Astrocyte (in vitro differentiated cells and primary cell): ENCODE measurements at places on chromosomes 12 and 14. TPM values are rescaled to one million over a fixed set of nuclear protein-coding genes. Genes with fewer than 3 reads are reported as not detected.

The CFAP251 gene
- 4.6 and 4.7 TPM in 2 replicates for total RNA-seq

The PTPRB gene
- total RNA-seq: 2.2 and 2.5 TPM in 2 replicates

The PIP4P1 gene
- 19.5 and 19.8 TPM in 2 replicates for total RNA-seq

The FGD6 gene
- 25.3 and 26.5 TPM in 2 replicates for total RNA-seq

The AKAP3 gene
- 0.94 and 1.4 TPM in 2 replicates for total RNA-seq

The RFLNA gene
- total RNA-seq: 1.8 and 2.8 TPM in 2 replicates

The TAS2R7 gene
- total RNA-seq: not detected in 2 replicates

The ST8SIA1 gene
- total RNA-seq: 7.7 and 14.4 TPM in 2 replicates

The MARCHF9 gene
- 11.3 and 13.0 TPM in 2 replicates for total RNA-seq

The SLC5A8 gene
- total RNA-seq: not detected in 2 replicates

The ABHD12B gene
- total RNA-seq: not detected in 2 replicates

GRCh38 chr12:107492393-107493134 lies 193.0 kb upstream of the PWP1 start:
- H3K27me3 ChIP-seq: no peaks in the 10 kb centered on the region
- DNase-seq: no peak
- H3K4me3 ChIP-seq: no peak overlapping the region
- no peaks in the 10 kb centered on the region for H3K4me1 ChIP-seq
- no peak overlapping the region for H3K27ac ChIP-seq
- no peaks in the 10 kb centered on the region for H3K36me3 ChIP-seq

- H3K4me3 ChIP-seq: no peak overlapping the region
- DNase-seq: no peak
- H3K27ac ChIP-seq: no peak overlapping the region
Observed at GRCh38 chr12:5268424-5269210, 163.3 kb upstream of the NTF3 start.

DNA sequence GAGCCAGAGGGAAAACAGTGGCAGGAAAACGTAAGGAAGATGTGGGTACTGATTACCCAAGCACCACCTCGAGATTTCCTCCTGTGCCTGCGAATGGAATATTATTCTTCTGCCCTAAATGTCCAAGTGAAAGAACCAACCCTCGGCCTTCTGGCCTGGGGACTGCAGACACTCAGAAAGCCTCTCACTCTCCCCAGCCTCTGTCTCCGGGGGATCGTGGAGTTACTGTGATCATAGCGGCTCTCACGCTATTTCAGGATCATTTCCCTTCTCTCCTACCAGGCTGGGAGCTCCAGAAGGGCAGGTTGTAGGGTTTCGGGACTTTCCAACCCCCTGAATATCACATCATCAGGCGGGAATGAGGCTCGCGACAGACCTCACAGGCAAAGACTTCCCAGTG lies 68.9 kb downstream of the KDM2B start:
- H3K4me3 ChIP-seq: no peak overlapping the region
- H3K27me3 ChIP-seq: no peaks in the 10 kb centered on the region
- no peak for DNase-seq
- H3K36me3 ChIP-seq: no peaks in the 10 kb centered on the region
- H3K27ac ChIP-seq: no peak overlapping the region

- H3K27me3 ChIP-seq: no peaks in the 10 kb centered on the region
- no peak for DNase-seq
- H3K4me1 ChIP-seq: no peaks in the 10 kb centered on the region
- no peak overlapping the region for H3K4me3 ChIP-seq
- H3K36me3 ChIP-seq: no peaks in the 10 kb centered on the region
- no peak overlapping the region for H3K27ac ChIP-seq
Observed at GRCh38 chr12:46509135-46509534, 136.6 kb upstream of the SLC38A2 start.

DNA sequence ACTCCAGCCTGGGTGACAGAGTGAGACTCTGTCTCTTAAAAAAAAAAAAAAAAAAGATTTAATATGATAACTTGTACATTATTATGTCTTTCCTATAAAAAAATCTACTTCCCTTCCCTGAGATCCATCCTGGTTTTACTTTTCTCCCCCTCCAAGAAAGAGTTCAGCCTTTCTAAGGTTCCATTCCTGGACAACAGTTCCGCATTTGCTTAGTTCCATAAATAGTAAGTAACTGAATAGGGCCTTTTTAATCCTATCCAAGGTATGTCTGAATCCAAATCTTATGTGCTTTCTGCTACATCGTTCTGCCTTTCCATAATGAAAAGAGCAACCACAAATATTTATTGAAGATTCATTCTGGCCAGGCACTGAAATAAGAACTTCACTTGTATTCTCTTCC lies 187.8 kb downstream of the DACT1 start:
- peaks cover 7% of the 10 kb centered on the region for H3K4me1 ChIP-seq
- H3K4me3 ChIP-seq: no peak overlapping the region
- peak; percentile 45 for DNase-seq
- no peaks in the 10 kb centered on the region for H3K36me3 ChIP-seq
- H3K27ac ChIP-seq: no peak overlapping the region
- H3K27me3 ChIP-seq: no peaks in the 10 kb centered on the region

GRCh38 chr12:9587987-9588600 lies 19.6 kb downstream of the KLRB1 start:
- no peaks in the 10 kb centered on the region for H3K27me3 ChIP-seq
- H3K4me3 ChIP-seq: no peak overlapping the region
- H3K36me3 ChIP-seq: no peaks in the 10 kb centered on the region
- no peak for DNase-seq

- DNase-seq: no peak
- H3K4me3 ChIP-seq: peak overlapping the region; percentile 70
- no peaks in the 10 kb centered on the region for H3K36me3 ChIP-seq
- H3K4me1 ChIP-seq: peaks cover 15% of the 10 kb centered on the region
- peak overlapping the region; percentile 72 for H3K27ac ChIP-seq
- no peaks in the 10 kb centered on the region for H3K27me3 ChIP-seq
Observed at GRCh38 chr14:23301969-23302289, 730 bp downstream of the PPP1R3E start.

GRCh38 chr14:69924201-69924600 lies 45.0 kb downstream of the SMOC1 start:
- H3K27me3 ChIP-seq: peaks cover 4% of the 10 kb centered on the region
- no peaks in the 10 kb centered on the region for H3K36me3 ChIP-seq
- H3K4me3 ChIP-seq: no peak overlapping the region
- no peak overlapping the region for H3K27ac ChIP-seq

GRCh38 chr14:83255015-83255726 lies 1721.5 kb upstream of the SEL1L start:
- no peak for DNase-seq
- H3K27me3 ChIP-seq: no peaks in the 10 kb centered on the region
- H3K4me1 ChIP-seq: no peaks in the 10 kb centered on the region
- no peaks in the 10 kb centered on the region for H3K36me3 ChIP-seq

DNA sequence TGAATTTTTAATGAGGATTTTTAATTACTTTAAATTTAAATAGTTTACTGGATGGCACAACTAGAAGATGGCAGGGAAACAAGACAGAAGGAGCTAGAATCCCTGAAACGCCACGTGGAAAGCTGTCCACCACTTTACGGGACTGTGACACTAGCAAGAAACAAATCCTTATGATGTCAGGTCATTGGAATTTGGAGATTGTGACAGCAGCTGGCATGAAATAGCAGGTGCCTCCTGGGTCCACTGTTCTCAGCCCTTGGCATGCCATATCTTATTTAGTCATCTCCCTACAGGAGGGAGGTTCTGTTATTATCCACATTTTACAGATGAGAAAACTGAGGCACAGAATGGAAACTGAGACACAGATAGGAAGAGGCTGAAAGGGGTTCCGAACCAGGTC lies 113.8 kb downstream of the BCL11B start:
- no peak overlapping the region for H3K27ac ChIP-seq
- H3K4me3 ChIP-seq: no peak overlapping the region
- H3K4me1 ChIP-seq: no peaks in the 10 kb centered on the region
- H3K27me3 ChIP-seq: peaks cover 3% of the 10 kb centered on the region
- DNase-seq: no peak

DNA sequence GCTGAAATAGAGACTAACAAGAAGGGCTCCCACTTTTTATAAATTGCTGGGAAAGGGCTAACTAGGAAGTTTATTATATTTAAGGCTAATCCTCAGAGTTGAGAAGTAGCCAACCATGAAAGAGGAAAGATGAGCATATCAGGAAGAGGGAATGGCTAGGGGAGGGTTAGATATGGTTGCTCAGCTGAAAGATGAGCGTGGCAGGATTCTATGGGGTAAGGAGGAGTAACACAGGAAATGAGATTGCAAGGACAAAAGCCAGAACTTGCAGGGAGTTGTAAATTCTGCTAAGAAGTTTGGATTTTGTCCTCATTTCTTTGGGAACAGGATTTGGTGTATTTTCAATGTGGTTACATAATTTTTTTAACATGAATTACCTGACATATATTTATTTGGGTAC lies 127.4 kb upstream of the ATP2B1 start:
- H3K4me1 ChIP-seq: no peaks in the 10 kb centered on the region
- no peaks in the 10 kb centered on the region for H3K36me3 ChIP-seq
- no peak overlapping the region for H3K27ac ChIP-seq
- H3K27me3 ChIP-seq: no peaks in the 10 kb centered on the region

DNA sequence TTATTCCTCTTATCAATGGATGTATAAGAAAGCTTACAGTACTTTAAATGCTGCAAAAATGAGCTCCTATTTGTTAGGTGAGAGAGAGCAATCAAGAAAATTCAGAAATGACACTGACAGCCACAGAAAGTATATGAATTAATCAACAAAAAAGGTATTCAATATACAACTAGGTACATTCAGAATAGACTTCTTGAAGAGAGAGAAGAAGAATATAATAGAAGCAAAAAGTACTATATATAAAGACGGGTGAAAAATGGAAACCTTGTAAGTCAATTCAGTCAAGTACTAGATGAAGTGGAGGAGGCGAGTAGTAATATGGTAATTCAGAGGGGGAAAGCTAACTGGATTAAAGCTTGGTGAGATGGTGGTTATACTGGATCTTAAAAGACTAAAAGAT lies 74.3 kb downstream of the HEATR5A start:
- DNase-seq: no peak
- H3K4me1 ChIP-seq: no peaks in the 10 kb centered on the region
- H3K27me3 ChIP-seq: no peaks in the 10 kb centered on the region
- peaks cover 4% of the 10 kb centered on the region for H3K36me3 ChIP-seq
- no peak overlapping the region for H3K27ac ChIP-seq

- no peak for DNase-seq
- no peak overlapping the region for H3K27ac ChIP-seq
- no peaks in the 10 kb centered on the region for H3K27me3 ChIP-seq
Observed at GRCh38 chr12:1102115-1102514, 111.1 kb downstream of the ERC1 start.

DNA sequence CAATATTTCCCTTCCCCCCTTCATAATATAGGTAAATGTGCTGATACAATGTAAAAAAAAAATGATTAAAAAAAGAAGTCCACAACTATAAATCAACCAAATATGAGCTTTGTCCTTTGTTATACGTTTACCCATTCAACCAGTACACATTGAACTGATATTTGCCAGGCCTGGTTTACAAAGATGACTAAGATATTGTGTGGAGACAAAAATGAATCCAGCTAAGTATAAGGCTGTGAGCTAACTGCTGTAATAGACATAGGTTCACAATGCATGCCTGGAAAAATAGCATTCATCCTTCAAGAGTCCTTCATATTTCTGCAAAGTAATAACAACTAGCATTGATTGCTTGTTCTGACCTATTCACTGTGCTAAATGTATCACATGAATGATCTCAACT lies 6.9 kb downstream of the C12orf56 start:
- H3K27me3 ChIP-seq: no peaks in the 10 kb centered on the region
- H3K27ac ChIP-seq: no peak overlapping the region
- no peaks in the 10 kb centered on the region for H3K36me3 ChIP-seq

- no peaks in the 10 kb centered on the region for H3K27me3 ChIP-seq
- no peak overlapping the region for H3K4me3 ChIP-seq
- peaks cover 6% of the 10 kb centered on the region for H3K36me3 ChIP-seq
- peak overlapping the region; percentile 6 for H3K27ac ChIP-seq
- peaks cover 35% of the 10 kb centered on the region for H3K4me1 ChIP-seq
Observed at GRCh38 chr12:53505086-53505485, 2.2 kb downstream of the NPFF start.

DNA sequence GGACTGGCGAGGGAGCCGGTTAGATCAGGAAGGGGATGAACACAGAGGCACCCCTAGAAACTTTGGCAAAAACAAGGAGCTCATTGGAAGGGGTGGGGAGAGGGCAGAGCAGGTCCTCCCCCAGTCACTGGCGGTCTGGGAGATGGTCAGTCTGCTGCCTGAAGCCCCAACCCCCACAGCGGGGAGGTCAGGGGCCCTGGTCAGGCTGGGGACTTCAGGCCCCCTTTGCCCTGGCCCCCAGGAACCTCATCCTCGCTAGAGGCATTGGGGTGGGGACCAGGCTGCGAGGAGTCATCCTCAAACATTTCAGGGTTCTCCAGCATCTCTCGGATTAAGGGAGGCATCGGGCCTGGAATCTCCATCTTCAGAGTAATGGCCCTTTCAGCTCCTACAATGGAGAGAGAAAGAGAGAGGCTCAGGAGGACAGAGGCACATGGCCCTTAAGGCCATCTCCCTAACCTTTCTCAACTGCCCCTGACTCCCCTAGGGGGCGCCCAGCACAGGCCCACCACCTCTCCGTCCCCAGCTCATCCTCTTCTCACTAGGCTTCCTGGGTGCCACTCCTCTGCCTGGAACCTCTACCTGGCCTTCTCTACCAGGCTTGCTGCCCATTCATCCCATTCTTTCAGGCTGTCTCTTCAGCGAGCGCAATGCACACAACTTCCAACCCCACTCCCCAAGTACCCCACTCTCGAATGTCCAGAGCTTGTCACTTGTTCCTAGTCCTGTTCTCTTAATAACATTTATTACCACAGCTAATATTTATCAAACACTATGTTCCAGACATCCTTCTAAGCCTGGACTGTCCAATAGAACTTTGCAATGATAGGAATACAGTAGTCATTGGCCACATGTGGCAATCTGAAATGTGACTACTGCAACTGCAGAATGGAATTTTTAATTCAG lies 4.7 kb upstream of the ITGB7 start:
- H3K4me1 ChIP-seq: peaks cover 9% of the 10 kb centered on the region
- H3K36me3 ChIP-seq: peaks cover 2% of the 10 kb centered on the region
- no peak overlapping the region for H3K27ac ChIP-seq
- DNase-seq: no peak
- no peak overlapping the region for H3K4me3 ChIP-seq

DNA sequence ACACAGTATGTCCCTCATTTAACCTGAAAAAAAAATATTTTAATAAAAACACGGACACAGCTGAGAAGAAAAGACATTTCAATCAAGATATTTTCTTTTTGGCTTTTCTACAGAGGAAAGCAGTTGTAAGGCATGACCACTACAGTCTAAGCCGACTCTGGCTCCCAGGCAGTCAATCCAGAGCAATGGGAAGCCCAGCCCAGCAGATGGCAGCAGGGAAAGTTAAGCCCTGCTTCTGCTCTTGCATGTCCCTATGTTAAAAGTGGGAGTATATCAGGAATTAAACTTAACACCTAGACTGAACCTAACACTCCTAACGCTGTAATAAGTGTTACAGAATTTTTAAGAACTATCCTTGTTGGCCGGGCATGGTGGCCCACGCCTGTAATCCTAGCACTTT lies 19.5 kb upstream of the HAL start:
- H3K4me3 ChIP-seq: no peak overlapping the region
- no peak overlapping the region for H3K27ac ChIP-seq
- H3K27me3 ChIP-seq: no peaks in the 10 kb centered on the region
- no peaks in the 10 kb centered on the region for H3K4me1 ChIP-seq
- peaks cover 11% of the 10 kb centered on the region for H3K36me3 ChIP-seq
- no peak for DNase-seq

GRCh38 chr14:62682208-62682607 lies 363.1 kb downstream of the KCNH5 start:
- DNase-seq: no peak
- H3K4me1 ChIP-seq: no peaks in the 10 kb centered on the region
- no peaks in the 10 kb centered on the region for H3K27me3 ChIP-seq

GRCh38 chr14:74245292-74245691 lies 6.0 kb downstream of the VSX2 start:
- H3K36me3 ChIP-seq: no peaks in the 10 kb centered on the region
- H3K27me3 ChIP-seq: peaks cover 73% of the 10 kb centered on the region
- no peak overlapping the region for H3K27ac ChIP-seq
- H3K4me3 ChIP-seq: no peak overlapping the region
- DNase-seq: no peak
